WERI-Rb-1 (cell line): ENCODE measurements at places on chromosomes 4 and X.

- DNase-seq = no peak
Observed at GRCh38 chr4:174561560-174561959, 39.3 kb upstream of the HPGD start.

GRCh38 chrX:39679497-39680157 is 418.1 kb downstream of the BCOR start:
- DNase-seq = no peak

DNA sequence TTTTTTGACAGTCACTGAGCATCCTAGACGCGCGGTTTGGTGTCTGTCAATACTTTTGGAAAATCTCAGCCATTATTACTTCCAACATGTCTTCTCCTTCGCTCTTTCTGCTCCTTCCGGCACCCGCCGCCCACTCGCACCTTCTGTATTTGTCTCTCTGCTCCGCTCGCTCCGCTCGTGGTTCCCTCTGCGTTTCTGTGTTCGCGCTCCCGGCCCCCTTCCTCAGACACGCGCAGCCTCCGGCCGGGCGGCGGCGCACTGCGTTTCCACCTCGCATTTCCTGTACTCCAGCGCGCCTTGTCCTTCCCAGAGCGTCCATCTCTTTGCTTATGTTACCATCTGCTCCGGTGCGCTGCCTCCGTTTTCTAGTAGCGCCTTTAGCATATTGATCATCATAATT is 21.1 kb downstream of the PDE6B start:
- DNase-seq = no peak

DNA sequence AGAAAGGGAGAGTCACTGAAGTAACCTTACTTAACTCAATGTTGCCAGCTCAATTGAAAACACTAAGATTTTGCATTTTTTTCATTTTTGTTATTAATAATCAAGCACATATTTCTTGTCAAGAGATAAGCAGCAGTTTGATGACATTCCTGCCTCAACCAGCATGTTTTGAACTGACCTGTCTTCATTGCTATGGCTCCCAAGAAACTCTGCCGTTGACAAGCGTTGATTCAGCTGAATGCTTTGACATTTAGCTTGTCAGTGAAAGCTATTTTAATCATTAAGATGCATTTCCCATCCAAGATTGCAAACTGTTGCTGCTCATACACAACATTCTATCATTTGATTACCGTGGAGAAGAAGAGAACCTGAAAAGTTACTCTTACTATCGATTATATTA is 5.9 kb downstream of the NAA11 start:
- no peak for DNase-seq

- no peak for DNase-seq
Observed at GRCh38 chrX:20633451-20633850, 366.7 kb upstream of the RPS6KA3 start.

GRCh38 chr4:10075953-10076391 is 40.6 kb downstream of the WDR1 start:
- DNase-seq = no peak
